ENCODE measurements at places on chromosomes 1 and 21.

DNA sequence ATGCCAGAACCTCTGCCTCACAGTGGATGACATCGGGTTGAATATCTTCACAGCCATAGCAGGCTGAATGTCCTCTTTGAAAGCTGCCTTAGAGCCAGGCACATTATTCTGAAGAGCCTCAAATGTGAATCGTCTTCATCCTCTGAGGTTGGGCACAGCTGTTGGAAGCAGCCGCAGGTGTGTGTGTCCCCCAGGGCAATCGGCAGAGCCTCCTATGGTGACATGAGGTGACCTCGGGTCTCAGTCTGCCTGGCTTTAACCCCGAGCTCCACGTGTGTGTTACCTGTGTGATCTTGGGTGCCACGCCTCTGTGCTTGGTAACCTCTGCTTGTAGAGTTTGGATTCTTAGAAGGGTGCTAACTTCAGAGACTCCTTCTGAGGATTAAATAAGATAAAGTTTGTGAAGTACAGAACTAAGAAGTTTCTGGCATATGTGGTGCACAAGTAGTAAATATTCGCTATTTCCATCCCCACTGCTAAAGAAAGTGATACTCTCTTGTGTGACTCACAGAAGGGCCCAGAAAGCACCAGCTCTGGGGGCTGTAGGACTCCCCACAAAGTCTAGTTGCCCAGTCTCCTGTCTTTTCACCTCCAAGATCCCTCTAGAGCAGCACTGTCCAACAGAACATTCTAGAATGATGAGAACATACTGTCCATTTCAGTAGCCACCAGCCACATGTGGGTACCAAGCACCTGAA lies 500.9 kb downstream of the NPHP4 start:
- DNase-seq = no peak

GRCh38 chr1:60516996-60517395 lies 443.4 kb upstream of the C1orf87 start:
- DNase-seq = no peak

- DNase-seq = no peak
Observed at GRCh38 chr21:46024141-46024540, 42.6 kb downstream of the COL6A1 start.

GRCh38 chr1:201816309-201816854 lies 12.6 kb upstream of the IPO9 start:
- DNase-seq = no peak

GRCh38 chr1:40853113-40853884 lies 8.9 kb downstream of the CITED4 start:
- no peak for DNase-seq

- no peak for DNase-seq
Observed at GRCh38 chr1:31062867-31063380, 2.6 kb downstream of the PUM1 start.

GRCh38 chr1:56456435-56457101 lies 122.8 kb downstream of the PLPP3 start:
- DNase-seq = no peak

GRCh38 chr1:9482816-9483572 lies 56.3 kb upstream of the SLC25A33 start:
- DNase-seq = no peak

DNA sequence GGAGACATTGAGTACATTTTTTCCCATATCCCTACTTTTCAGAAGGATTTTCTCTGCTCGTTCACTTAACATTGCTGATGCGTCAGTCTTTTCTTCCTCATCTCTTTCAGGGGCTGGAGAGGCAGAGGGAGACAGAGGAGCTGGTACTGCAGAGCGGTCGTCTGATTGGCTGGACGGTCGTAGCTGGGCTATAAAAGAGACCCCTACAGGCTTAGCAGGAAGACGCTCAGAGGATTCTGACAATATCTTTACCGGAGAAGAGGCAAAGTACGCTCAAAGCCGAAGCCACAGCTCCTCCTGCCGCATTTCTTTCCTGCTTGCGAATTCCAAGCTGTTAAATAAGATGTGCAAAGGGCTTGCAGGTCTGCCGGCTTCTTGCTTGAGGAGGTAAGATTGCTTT lies at the start of gene RGS4:
TSS of gene RGS4 (plus strand) at position 220 of the 400 bp plus-strand sequence. CDS start at position 344, 124 bp downstream.
- no peak for DNase-seq

Measured in activated naive CD4-positive, alpha-beta T cell (primary cell).